ENCODE measurements at places on chromosomes 1 and 21.
A peak's percentile ranks its signal among the peaks of the same experiment; 100 is the strongest.

- DNase-seq = no peak
These were observed 5.8 kb downstream of the GALNT2 start for GRCh38 chr1:230072866-230073265.

DNA sequence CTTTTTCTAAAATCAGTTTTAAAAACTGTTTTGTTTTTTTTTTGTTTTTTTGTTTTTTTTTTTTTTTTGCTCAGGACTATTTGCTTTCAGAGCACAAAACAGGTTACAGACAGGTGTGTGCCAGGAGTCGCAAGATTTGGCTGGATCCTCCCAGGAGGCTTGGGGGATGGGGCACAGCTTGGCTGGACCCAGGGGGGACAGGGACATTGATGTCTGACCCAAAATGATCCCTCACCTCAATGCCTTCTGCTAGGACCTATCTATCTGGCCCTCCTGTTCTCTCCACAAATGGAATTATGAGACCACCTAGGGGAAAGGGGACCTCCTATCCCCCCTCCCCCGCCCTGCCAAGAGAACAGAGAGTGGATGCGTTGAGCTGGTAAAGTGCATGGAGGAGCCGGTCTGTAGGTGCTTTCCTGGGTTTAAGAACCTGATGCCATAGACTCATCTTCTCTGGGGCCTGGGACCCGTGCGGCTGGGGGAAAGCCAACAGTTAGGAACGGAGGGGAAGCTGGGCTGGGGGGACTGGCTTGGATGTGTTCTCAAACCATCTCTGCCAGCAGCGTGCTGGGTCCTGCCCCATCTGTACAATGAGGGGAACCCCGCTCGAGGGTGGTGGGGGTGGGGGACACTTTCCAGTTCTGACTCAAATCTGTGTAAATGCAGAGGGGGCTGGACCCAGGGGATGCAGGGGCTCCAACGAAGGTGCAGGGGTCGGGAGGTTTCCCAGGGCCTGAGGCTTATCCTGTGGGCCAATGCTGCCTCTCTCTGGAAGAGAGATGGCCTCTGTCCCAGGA, 28.9 kb downstream of the RUNX3 start:
- no peak for DNase-seq

GRCh38 chr1:184052750-184053149, 1.2 kb downstream of the TSEN15 start:
- DNase-seq = no peak

DNA sequence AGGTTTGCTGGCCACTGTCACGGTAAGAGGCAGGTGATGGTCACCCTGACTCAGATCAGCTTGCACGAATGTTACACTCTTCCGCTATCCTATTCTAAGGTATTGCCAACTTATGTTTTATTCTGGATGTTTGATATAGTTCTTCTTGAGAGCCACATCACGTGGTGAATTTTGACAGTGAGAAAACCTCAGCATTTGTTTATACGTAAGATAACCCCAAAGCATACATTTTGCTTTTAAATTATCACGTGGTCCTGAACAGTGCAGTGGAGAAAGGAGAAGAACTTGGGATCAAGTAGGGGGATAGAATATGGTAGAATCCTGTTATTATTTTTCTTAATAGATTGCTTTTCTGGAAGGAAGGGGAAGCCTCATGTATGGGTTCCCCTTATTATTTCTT, 16.6 kb downstream of the ATP1A1 start:
- DNase-seq = no peak

- no peak for DNase-seq
These were observed 45.8 kb upstream of the TTC34 start for GRCh38 chr1:2847086-2847985.

DNA sequence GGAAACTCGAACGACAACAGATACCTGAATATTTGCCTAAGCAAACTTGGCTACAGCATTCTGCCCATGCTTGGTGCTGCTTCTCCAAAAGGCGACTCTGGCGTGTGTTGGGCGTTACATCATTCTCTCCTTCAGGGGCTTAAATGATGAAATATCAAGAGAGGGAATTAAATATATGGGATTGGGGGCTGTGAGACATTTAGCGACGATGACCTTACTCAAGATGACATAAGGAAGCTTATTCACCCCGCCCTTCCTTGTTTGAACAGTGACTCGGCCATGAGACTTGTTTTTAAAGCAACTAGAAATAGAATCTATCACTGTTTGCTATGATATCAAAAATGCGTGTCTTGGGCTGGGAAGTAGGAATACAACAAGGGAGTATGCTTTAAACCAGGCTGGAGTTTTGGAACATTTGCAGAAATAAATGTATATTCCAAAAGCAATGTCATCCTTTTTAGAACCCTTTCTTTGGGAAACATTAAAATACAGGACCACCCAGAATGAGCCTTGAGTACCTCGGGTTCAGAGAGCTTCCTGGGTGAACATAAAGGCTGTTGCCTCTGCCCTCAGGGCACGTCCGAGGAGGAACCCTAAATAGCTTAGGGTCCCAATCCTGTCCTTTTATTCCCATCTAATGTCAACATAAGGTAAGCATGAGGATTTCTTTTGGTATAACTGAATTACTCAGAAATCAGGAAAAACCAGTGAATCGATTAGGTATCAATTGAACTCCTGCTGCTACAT, 123.3 kb upstream of the SLC45A1 start:
- peak; percentile 67 for DNase-seq

GRCh38 chr1:63322114-63322943, at the start of gene FOXD3:
TSS of gene FOXD3 (plus strand) at chr1:63322567. CDS start at chr1:63323059, 492 bp downstream.
- peak; percentile 46 for DNase-seq

DNA sequence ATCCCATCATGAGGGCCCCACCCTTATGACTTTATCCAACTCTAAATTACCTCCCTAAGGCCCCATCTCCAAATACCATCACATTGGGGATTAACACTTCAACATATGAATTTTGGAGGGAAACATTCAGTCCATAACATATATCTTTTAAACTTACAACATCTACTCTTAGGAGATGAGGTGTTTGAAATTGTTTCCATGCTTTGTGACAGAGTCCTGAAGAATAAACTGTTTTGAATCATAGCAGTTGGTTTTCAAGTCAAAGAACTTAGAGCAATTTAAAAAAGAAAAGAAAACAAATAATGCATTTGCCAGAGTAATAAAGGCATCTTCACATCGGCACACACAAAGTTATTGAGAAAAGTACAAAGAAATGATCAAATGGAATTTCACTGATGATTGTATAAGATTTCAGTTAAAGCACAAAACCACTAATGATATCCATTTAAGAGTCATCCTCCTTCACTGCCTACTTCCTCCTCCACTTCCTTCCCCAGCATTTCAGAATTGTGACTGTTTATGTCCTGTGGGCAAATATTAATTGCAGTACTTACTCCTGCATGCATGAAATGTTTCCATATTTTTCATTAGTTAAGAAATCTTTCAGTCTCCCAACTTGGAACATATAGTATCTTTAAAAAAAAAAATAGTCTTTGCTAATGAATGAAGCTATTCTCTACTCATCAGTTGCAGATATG, 202.0 kb downstream of the LRRC40 start:
- no peak for DNase-seq

- DNase-seq = no peak
These were observed 108.7 kb downstream of the TLR5 start for GRCh38 chr1:223034270-223034798.

- no peak for DNase-seq
These were observed 4.8 kb upstream of the COX20 start for GRCh38 chr1:244830639-244831038.

- no peak for DNase-seq
These were observed 45.2 kb upstream of the KCNA3 start for GRCh38 chr1:110719908-110720307.

GRCh38 chr1:205396967-205397616, 24.8 kb downstream of the LEMD1 start:
- peak; percentile 35 for DNase-seq

DNA sequence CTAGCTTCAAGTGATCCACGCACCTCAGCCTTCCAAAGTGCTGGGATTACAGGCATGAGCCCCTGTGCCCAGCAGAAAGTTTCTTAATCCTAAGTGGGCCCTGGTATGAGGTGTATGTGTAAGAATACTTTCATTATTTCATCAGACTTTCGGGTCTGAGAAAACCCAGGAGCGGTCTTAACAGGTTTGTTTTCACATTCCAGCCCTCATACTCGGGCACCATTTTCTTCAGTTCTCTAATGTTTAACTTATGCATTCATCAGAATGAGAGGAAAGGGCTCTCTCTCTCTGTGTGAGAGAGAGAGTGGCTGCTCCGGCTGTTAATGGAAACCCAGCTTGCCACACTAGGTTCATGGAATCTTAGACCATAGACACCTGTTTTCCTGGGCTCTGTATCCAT, 4.2 kb upstream of the PADI1 start:
- DNase-seq = no peak

All from endothelial cell of umbilical vein (primary cell).